HepG2 (cell line): ENCODE measurements at places on chromosomes 5 and 9. TPM values are rescaled to one million over a fixed set of nuclear protein-coding genes. Genes with fewer than 3 reads are reported as not detected.

The LMX1B gene
- total RNA-seq = not detected in 2 replicates

The GDNF gene
- total RNA-seq = 0.20 and 0.46 TPM in 2 replicates

The NMUR2 gene
- not detected in 2 replicates for total RNA-seq

The SLC34A3 gene
- total RNA-seq = 0.38 and 1.0 TPM in 2 replicates

The FBN2 gene
- not detected in 2 replicates for total RNA-seq

The ECM2 gene
- not detected in 2 replicates for total RNA-seq

The PCDHA1 gene
- not detected in 2 replicates for total RNA-seq

The MPDZ gene
- 11.1 and 14.7 TPM in 2 replicates for total RNA-seq

DNA sequence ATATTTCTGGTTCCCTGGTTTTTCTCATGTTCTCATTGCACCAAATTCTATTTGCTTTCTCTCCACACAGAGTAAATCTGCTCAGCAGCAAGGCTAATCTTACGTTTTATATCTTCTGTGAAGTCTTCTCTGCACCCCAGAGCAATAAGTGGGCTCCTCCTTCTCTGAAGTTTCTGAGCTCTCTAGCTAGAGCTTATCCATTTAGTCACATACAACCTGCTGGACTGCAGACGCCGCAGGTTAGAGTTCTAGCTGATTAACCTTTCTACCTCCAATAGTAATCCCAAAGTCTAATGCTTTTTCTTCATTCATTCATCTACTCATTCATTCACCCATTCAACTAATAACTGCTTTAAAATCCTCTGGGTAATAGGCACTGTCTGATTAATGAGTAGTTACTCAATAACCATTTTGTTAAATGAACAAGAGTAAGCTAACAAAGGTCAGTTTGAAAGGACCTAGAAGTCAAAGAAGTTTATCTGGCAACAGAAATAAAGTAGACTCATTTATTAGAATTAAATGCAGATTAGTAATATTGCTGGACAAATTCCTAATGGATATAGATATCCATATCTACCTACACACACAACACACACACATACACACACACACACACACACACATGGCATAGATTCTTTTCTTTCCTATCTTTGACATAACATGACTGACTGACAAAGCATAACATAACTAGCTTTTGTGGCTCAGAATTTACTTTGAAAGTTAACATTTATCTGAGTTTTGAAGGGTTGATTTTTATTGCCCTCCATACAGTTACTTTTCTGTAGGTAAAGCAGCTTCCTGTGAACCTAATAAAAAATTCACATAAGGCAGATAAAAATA lies 984.6 kb upstream of the SEMA6A start:
- DNase-seq = no peak

DNA sequence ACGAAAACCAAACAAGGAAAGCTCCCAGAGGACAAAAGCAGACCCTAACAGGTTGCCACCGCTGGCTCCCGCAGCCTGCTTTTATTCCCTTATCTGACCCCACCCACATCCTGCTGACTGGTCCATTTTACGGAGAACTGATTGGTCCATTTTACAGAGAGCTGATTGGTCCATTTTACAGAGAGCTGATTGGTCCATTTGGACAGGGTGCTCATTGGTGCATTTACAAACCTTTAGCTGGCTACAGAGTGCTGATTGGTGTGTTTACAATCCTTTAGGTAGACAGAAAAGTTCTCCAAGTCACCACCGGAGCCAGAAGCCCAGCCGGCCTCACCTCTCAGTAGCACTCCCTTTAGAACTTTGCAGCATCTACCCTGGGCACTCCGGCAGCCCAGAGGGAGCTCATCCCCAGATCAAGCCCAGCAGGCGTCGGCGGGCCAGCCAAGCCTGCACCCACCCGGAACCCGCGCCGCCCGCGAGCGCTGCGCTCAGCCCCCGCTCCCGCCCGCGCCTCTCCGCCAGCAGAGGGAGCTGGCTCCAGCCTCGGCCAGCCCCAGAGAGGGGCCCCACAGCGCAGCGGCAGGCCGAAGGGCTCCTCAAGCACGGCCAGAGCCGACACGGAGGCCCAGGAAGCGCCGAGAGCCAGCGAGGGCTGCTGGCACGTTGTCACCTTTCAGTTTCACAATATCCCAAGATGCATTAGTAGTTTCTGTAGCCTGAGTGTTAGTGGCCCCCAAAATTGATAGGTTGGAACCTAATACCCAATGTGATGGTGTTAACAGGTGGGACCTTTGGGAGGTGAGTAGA lies 35.3 kb upstream of the CLPTM1L start:
- peak; percentile 37 for DNase-seq

DNA sequence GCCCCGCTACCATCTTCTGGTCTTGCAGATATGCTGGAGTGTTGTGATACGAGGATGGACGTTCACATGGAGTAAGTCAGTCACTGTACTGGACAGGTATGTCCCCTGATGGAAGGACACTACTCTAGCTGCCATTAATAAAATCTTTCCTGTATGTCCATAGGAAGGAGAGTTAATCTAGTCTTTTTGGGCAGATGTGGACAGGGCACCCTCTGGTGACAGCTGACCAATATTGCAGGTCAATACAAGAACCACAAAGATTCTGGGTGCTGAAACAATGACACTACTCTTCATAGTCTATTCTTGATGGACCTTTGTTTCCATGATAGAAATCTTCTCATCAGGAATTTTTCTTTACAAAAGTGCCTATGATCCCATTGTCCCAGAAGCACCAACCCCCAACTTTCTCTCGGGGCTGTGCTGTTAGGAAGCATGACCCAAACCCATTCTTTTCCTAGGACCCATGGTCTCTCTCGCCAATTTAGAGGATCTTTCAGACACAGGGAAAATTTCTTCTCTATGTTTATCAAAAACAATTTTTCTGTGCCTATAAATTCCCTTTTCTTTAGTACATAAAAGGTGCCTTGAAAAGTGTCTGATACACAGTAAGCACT lies 376.9 kb downstream of the DTWD2 start:
- peak; percentile 10 for DNase-seq

DNA sequence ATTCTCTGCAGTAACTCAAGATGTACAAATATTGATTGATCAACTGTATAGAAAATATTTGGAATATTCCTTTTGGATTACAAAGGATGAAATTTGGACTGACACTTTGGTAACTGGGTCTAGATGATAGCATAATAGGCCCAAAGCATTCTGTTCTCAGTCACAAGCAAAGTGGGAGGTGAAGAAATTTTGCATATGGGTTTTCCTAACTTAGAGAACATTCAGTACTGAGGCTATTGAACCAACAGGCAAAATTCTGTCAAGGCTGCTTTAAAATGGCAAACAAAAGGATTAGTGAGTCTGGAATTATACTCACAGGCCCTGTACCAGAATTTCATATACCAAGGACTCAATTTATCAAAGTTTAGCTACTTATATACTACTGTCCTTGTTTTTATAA lies 1020.6 kb downstream of the TLE4 start:
- DNase-seq = no peak

GRCh38 chr9:15433191-15433590 lies 10.5 kb downstream of the SNAPC3 start:
- DNase-seq = no peak

GRCh38 chr9:3873818-3874217 lies 348.0 kb upstream of the RFX3 start:
- DNase-seq = no peak

GRCh38 chr9:114289571-114290481 lies 33.1 kb upstream of the ORM1 start:
- DNase-seq = no peak

- no peak for DNase-seq
Measured at GRCh38 chr9:12963537-12963936, 188.7 kb downstream of the LURAP1L start.

- DNase-seq = no peak
Measured at GRCh38 chr5:123279136-123279535, 144.1 kb downstream of the CEP120 start.

DNA sequence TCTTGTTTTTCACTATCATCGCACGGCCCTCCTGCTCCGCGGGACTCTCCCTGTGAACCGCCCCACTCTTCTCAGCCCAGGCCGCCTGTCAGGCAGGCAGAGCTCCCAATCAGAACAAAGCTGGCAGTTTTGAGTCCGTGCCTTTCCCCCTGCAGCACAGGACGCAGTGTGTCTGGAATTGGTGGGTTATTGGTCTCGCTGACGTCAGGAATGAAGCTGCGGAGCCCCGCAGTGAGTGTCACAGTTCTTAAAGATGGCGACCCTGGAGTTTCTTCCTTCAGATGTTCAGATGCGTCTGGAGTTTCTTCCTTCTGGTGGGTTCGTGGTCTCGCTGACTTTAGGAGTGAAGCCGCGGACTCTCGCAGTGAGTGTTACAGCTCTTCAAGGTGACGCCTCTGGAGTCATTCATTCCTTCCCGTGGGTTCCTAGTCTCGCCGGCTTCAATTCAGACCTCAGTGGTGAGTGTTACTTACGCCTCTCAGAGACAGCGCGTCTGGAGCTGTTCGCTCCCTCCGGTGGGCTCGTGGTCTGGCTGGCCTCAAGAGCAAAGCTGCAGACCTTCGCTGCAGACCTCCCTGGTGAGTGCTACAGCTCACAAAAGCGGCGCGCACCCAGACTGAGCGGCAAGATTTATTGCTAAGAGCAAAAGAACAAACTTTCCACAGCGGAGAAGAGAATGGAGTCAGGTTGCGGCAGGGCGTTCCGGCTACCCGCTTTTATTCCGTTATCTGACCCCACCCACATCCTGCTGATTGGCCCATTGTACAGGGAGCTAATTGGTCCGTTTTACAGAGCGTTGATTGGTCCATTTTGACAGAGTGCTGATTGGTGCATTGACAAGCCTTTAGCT lies 7.4 kb downstream of the ZDHHC11B start:
- no peak for DNase-seq

DNA sequence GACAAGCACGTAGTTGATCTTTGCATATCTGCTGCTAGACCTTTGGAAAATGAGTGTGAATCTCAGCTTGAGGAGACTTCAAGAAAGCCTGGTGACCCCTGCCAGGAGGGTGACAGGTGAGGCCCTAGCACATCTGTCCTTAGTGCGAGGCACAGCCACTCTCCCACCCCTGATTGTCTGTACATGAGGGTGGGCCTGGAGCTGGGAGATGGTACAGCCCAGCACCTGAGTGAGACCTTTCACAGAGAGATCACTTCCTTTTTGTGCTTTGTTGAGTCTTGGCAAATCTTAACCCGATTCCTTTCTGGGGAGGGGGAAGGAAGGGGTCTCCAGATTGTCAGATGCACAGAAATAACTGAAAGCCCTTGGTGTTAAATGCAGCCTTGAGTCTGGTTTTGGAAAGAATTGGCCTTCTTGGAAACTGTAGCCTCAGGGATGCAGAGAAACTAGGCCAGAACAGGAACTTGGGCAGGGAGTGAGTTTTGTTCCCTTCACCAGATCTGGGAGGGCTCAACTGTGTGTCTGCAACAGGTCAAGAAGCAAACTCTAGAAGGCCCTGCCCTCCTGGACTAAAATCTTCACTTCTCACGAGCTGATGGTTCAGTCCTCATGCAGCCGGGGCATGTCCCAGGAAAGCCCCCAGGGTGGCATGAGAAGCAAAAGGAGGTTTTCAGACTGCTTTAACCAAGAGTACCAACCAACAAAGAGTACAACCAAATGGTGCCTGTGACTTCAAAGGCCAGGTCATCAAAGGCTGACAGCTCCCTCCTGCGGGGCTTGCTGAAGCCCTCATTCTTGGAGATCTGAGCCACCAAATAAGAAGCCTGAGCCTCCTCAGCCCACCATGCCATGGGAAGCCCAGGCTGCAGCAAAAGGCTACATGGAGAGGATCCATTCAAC lies 20.8 kb upstream of the SEMA4D start:
- DNase-seq = no peak

DNA sequence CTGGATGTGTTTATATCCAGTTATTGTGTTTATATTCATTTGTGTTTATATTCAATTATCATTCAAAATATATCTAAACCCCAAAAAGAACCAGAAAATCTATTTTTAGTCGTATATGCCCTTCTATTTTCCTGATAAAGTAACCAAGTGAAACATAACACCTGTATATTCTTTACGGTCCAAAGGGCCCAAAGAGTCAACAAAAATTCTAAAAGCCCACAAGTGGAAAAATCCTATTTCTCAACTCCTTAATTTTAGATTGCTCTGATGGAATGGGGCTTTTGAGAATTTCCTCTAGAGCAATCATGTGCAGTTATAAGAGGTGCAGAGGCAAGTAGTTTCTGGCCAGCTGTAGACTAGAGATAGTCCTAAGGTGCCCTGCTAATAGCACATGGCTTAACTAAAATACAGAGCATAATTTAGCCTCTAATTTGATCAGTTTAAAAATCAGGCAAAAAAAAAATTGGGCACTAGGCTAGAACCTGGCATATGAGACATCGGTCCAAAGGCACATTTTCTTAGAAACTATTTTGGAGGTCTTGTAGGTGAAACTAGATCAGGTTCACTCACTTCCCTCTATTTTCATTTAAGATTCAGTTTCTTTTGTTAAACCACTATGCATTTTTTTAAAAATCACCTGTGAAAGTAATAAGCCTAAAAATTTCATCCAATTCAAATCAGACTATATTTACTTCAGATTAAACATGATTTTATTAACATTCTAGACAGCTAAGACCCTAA lies 256.0 kb downstream of the FBXL17 start:
- DNase-seq = peak; percentile 18

GRCh38 chr9:134569626-134570025 lies 72.0 kb upstream of the COL5A1 start:
- no peak for DNase-seq

DNA sequence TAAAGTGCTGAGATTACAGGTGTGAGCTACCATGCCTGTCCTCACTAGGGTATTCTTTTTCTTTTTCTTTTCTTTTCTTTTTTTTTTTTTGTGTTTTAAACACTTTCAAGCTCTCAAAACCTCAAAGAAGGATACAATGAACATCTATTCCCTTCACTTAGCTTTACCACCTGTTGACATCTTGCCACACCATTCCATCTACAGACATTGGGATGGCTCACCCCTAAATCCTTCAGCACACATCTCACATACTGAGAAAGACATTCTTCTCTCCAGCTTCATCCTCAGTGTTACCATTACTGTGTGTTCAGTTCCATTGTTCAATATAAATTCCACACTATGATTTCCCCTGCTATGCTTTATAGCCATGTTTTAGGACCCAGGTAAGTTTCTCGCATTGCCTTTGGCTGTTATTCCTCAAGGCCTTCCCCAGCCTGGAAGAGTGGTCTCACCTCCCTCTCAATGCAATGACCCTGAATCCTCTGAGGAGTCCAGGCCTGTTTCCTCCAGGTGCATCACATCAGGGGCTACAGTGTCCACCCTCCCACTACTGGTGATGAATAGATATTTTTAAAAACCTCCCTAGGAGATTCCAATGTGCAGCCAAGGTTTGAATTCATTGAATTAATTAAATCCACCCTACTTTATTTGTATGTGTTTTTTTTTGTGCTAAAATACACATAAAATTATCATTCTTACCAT lies 16.7 kb downstream of the IQGAP2 start:
- DNase-seq = no peak

GRCh38 chr5:164012371-164012770 lies 507.0 kb downstream of the MAT2B start:
- no peak for DNase-seq

- no peak for DNase-seq
Measured at GRCh38 chr9:114743446-114743845, 61.5 kb upstream of the TEX48 start.

- DNase-seq = no peak
Measured at GRCh38 chr9:83154087-83154736, 91.3 kb upstream of the RASEF start.
